ENCODE measurements at places on chromosomes 12 and 14.

DNA sequence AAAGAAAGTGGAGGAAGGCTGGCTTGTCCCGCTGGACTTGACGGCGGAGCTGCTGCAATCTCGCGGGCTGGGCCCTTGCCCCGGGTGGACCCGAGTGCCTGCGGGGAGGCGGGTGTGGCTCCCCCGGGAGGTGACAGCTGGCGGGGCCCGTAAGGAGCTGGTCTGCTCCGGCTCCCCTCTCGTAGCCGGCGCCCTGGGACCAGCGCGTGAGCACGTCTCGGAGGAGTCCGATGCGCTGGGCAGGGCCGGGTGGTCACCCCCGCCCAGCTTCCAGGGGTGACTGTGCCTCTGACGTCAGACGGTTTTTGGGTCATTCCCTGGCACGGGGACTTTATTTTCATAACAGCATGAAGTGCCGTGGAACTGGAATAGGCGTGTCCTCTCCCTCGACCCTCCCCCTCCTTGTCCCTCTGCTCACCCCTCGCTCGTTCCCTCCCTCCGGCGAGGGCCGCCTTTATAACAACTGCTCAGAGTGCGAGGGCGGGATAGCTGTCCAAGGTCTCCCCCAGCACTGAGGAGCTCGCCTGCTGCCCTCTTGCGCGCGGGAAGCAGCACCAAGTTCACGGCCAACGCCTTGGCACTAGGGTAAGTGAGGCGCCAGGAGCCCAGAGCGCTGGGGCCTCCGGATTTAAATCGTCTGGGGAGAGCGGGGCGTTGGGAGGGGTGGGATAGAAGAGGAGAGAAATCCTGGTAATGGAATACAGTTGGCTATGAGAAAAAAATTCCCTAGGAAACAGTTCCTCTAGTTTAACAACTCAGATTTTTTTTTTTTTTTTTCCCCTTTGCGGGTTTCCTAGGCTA is at the start of gene GPRC5A:
Gene GPRC5A (plus strand): TSS at position 483 of the 801 bp plus-strand sequence. CDS start 16,688 bp downstream, outside the sequence.
- peak; percentile 30 for DNase-seq

DNA sequence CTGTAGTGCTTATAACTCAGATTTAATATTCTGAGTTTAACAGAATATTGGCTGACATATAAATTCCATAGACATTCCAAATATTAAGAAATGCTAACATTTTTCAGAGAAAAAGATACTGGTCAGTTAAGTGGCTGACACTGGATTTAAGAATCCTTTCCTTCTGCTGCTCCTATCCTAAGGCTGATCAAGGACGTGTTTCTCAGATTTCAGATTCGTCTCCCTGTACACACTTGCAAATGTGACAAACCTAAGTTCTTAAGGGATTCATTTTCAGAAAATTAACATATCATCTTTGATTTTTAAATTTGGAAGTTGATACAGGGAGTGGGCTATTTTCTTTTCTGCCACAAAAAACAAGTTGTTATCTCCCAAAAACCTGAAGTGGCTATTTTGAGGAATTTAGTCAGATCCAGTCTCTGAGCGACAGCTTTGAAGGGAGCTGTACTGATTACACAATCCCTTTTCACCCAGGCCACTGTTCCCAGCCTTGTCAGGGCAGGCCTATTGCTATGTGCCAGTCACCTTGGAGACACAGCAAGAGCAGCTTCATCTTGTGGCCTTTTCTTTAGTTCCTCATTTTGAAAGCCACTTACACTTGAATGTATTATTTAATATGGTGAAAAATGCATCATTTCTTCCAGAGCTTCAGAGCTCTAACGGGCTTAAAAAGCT is 370.6 kb downstream of the KCNH5 start:
- DNase-seq, result no peak

DNA sequence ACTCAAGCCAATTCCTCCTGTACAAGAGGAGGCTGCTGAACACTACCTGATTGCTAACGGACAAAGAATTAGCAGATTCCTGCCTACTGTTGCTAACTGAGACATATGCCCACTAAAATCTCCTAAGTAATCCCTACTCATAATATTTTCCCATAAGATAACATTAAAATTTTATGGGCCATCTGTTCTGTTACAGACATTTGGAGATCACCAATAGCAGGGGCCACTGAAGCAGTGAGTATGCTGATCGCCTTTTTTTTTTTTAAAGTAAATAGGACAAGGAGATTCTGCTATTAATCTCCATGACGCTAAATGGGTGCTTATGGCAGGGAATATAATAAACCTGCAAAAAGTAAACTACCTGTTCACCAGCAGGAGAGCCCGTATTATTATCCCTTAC is 292.9 kb downstream of the MED13L start:
- DNase-seq, result no peak

GRCh38 chr12:110248096-110248447 is 33.0 kb upstream of the ATP2A2 start:
- no peak for DNase-seq

GRCh38 chr12:132429946-132430643 is 59.9 kb upstream of the FBRSL1 start:
- DNase-seq, result peak; percentile 30

- no peak for DNase-seq
Measured at GRCh38 chr12:28506271-28506670, 316.0 kb downstream of the CCDC91 start.
